Panc1 (cell line): ENCODE measurements at places on chromosomes 2 and 18. TPM values are rescaled to one million over a fixed set of nuclear protein-coding genes. Genes with fewer than 3 reads are reported as not detected.

DNA sequence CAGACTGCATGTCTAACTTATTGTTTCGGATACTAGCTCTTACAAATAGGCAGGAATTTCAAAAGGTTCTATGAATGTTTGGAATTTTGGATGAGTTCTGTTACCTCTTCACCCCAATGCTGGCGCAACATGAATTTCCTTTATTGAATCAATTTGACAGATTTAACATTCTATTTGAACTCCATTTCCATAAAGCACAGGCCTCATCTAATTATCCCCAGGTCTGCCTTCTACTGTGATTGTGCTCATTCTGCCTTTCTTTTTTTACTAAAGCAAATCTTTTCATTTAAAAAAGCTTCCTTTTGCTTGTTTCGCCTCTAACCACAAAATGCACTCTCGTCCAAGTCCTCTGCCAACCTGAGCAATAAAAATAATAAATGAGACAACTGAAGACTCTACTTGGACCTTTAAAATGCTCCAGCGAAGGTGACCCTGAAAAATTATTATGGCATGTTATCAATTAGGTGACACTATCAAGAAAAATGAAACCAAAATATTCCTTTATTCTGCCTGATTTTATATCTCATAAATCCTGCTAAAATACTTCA lies 922.9 kb upstream of the FSHR start:
- no peaks in the 10 kb centered on the region for H3K36me3 ChIP-seq
- no peak overlapping the region for H3K4me3 ChIP-seq
- DNase-seq = no peak
- no peaks in the 10 kb centered on the region for H3K27me3 ChIP-seq

OSBPL6 gene
- total RNA-seq = 2.1 TPM

DNA sequence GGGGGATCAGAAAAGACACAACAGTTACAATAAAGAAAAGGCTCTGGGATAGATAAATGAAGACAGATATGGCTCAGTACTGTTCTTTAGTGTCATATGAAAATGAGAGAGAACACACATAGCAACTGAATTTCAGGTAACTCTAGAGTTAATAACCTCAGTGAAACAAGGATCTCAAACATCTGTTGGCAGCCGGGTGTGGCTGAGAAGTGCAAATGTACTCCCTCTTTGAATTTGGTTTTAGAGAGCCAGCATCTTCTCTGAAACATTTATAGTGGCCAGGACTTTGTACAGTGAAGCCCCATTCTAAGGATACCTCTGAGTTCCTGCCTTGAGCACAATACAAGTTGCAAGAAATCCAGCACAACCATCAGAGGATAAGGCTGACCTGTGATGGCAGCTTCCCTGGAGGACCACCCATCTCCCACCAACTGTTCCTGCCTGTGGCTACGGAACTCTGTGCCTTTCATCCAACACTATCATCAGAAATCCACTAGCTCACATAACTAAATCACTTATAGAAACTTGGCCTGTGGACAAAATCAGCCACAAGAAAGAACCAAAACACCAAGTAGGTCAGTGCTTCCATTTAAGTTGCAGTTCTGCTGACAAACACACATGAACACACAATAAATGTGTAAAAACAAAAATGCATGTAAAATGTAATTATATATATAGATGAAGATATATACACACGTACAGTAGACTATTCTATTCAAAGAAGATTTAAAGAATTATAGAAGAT lies 37.3 kb upstream of the PEX13 start:
- H3K27me3 ChIP-seq = no peaks in the 10 kb centered on the region
- DNase-seq = no peak
- no peak overlapping the region for H3K4me3 ChIP-seq
- no peak overlapping the region for H3K27ac ChIP-seq

- H3K4me1 ChIP-seq = no peaks in the 10 kb centered on the region
- no peak overlapping the region for H3K4me3 ChIP-seq
- no peak for DNase-seq
- no peaks in the 10 kb centered on the region for H3K36me3 ChIP-seq
- no peak overlapping the region for H3K27ac ChIP-seq
Observed at GRCh38 chr2:12903272-12903671, 186.5 kb downstream of the TRIB2 start.

DNA sequence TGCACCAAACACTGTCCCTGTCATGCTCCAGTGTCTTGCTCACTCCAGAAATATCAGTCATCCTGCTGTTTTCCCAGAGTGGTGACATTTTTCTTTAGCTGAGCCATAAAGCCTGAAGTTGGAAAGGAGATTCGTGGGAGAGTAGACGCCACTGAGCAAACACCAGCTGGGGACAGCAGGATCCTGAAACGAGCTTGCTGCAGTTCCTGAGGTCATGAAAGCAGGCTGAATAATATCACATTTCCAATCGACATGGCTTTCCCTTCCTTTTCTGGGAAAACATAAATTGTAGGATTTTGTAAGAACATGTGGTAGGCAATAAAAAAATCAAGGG lies 276.4 kb downstream of the CDCA7 start:
- DNase-seq = no peak
- no peaks in the 10 kb centered on the region for H3K27me3 ChIP-seq
- peak overlapping the region; percentile 58 for H3K27ac ChIP-seq
- no peaks in the 10 kb centered on the region; the same call in 1 of the 2 replicates for H3K4me1 ChIP-seq
- no peak overlapping the region for H3K4me3 ChIP-seq

GRCh38 chr2:109646961-109647360 lies 32.8 kb downstream of the SOWAHC start:
- no peaks in the 10 kb centered on the region for H3K27me3 ChIP-seq
- DNase-seq = no peak
- no peaks in the 10 kb centered on the region for H3K36me3 ChIP-seq
